Anterior cingulate cortex (tissue), 58 donors: ENCODE measurements at places on chromosomes 11 and 22.

GRCh38 chr11:8312986-8313385 lies 49.3 kb upstream of the LMO1 start:
- DNase-seq, result no peak

GRCh38 chr11:93738647-93739081 lies 2.6 kb downstream of the TAF1D start:
- no peak for DNase-seq

DNA sequence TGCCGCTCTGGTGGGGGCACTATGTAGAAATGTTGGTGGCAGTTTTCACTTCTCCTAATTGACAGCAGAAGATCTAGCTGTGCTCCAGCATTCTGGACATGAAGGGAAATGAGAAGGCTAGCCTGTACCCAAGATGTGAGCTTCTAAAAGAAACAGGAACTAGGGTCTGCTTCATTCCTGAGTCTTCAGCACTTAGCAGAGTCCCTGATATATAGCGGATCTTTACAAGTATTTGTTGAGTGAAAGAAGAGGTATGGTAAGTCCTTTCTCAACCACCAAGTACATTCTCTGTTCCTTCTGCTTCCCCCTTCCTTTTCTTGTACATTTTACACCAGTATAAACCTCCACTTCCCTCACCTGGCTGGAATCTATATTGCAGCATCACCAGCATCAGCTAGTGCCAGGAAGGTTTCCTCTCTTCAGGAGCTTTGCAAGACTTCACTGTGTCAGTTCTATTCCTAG lies 408.3 kb upstream of the CADM1 start:
- no peak for DNase-seq

GRCh38 chr11:103907136-103907535 lies 129.3 kb upstream of the DDI1 start:
- DNase-seq, result no peak

DNA sequence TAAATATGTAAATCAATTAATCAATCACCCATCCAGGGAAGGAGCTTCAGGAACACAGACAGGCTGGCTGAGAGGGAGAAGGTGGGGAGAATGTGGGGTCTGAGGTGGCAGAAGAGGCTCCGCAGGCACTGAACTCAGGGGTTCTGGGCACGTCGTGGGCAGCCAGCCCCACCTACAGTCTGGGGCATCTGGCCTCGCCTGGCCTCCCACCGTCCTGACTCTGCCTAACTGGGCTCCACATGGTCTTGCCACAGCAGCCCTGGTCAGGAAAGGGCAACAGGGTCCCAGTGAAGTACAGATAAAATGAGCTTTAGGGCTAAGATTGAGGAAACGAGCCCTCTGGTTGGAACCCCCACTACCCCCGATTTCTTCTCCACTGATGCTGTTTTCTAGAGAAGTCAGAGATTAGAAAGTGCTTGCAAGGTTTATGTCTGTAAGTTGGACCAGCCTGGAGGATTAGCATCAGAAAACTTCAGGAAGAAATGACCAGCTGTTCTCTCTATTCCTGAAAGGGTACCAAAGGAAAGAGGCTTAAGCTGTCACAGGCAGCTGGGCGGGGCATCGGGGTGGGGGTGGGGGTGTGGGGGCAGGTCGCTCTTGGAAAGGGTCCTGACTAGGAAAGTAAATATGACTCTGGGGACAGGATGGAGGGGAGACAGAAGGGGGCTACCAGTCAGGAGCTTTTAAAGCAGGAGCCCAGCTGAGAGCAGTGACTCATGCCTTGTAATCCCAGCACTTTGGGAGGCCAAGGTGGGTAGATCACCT lies 261.7 kb downstream of the BUD13 start:
- DNase-seq, result no peak

DNA sequence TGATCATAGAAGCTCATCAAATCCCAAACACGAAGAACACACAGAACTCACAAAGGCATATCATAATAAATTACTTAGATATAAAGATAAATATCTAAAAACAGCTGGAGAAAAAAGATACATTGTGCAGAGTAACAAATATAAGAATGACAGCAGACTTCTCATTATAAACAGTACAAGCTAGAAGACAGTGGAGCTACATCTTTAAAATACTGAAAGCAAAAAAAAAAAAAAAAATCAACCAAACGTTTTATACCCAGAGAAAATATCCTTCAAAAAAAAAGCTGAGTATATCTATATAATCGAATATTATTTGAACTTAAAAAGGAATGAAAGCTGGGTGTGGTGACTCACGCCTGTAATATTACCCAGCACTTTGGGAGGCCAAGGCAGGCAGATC lies 90.0 kb downstream of the SBF2 start:
- DNase-seq, result no peak

DNA sequence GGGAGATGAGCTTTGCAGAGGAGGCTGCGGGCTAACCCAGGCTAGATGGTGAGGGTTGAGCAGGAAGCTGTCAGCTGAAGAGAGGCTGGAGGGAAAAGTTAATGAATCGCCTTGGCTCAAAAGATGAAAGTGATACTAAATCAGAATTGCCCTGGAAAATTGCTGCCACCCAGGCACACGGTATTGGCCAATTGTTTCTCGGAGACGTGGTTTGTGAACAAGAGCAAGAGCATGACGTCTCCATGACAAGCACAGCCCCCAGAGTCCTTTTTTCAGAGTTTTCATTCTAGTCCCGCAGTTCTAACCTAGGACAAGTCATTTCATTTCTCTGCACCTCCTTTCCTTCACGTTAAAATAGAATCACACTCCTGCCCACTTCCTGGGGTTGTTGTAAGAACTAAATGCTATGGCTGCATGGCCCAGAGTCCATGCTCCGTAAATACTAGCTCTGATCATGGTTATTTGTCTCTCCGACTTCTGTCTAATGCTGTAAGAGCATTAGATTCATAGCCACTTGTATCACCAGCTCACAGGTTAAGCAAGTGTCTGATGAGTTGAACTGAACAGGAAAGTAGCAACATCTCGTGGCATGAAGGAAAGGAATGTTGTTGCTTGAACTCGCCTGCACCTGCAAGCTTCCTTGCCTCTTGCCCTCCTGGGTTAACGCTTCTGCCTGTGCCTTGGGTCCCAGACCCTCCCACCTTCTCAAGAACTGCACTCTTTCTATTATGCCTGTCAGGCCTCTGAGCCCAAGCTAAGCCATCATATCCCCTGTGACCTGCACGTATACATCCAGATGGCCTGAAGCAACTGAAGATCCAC lies 33.8 kb upstream of the NUP50 start:
- DNase-seq, result no peak

- peak; percentile 32 for DNase-seq
Observed at GRCh38 chr22:26169315-26170111, at the start of gene SEZ6L. Gene SEZ6L (plus strand): TSS chr22:26169462. CDS start chr22:26169670, 208 bp downstream.

GRCh38 chr11:28529540-28530410 lies 421.6 kb downstream of the METTL15 start:
- DNase-seq, result no peak

DNA sequence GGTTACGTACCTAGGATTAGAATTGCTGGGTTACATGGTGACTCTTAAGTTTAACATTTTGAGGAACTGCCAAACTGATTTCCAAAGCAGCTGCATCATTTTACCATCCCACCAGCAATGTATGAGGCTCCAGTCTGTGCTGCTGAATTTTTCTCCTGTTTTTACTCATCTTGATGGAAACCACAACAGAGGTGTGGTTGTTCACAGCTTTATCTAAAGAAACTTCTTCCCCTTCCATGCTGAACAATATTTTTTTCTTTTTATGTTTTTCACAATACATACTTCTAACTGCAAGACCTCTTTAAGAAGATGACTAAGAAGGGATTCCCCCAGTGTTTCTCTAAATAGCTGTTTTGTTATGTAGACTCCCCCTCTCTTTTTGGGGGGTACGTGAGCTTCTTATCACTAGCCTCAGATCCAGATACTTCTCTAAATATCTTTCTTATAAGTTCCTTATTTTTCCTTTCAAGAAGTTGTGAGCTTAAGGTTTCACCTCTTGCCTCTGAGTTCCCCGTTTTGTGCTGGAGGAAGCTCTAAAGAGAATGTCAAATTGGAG lies 24.0 kb downstream of the TCP11L1 start:
- DNase-seq, result no peak

GRCh38 chr22:29454276-29454675 lies 15.9 kb downstream of the RFPL1 start:
- DNase-seq, result peak; percentile 42

DNA sequence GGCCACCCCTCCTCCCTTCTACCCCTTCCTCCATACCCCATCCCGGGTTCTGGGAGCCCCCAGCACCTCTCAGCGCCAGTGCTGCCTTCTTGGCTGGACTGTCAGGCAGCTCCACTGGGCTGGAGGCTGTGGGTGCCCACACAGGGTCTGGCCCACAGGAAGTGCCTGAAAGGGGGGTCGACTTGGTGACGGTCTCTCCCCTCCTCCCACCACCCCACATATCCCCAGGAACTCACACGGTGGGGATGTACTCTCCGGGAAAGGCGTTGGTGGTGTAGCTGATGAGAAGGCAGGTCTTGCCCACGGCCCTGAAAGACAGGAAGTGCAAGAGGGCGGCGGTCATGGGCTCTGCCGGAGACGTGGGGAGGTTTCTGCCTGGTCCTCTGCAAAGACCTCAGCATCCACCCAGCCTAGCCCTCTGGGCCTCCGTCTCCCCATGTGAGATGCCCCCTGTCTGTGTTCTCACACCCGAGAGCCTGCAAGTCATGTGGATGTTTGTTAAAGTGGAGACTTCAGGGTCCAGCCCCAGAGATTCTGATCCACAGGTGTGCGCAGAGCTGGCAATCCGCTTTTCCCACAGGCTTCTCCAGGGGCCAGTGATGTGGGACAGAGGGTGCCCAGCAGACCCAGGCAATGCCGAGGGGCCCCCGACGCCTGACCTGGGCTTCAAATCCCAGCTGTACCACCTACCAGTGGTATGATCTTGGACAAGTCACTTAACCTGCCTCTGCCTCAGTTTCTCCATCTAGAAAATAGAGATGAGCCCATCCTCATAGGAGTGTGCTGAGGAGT lies 2.5 kb downstream of the RAC2 start:
- DNase-seq, result no peak

DNA sequence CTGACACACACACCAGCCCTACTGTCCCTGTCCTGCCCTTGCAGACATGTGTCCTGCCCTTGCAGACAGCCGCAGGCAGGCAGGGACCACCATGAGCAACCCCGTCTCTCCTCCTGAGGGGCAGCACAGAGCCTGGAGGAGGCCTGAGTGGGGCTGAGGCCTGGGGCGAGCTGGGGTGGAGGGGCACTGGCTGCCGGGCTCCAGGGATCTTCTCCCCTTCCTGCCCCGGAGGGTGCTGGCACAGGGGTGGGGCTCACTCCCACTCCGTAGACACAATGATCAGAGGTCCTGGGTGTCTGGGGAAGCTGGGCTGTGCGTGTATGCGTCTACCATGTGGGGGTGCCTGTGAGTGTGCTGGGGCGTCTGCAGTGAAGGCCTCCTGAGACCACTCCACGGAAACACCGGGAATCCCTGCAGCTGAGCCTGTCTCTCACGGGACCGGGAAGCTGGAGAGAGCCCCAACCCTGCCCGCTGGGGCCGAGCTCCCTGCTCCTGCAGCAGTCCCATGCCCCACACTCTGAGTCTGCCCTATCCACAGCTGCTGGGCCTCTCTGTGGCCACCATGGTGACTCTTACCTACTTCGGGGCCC lies 588 bp downstream of the TSPAN32 start:
- no peak for DNase-seq

- no peak for DNase-seq
Observed at GRCh38 chr11:36684840-36685801, 87.1 kb upstream of the RAG2 start.

GRCh38 chr11:10663990-10664389 lies 29.6 kb downstream of the IRAG1 start:
- DNase-seq, result no peak

GRCh38 chr11:111696556-111696955 lies 69.6 kb downstream of the PPP2R1B start:
- no peak for DNase-seq

DNA sequence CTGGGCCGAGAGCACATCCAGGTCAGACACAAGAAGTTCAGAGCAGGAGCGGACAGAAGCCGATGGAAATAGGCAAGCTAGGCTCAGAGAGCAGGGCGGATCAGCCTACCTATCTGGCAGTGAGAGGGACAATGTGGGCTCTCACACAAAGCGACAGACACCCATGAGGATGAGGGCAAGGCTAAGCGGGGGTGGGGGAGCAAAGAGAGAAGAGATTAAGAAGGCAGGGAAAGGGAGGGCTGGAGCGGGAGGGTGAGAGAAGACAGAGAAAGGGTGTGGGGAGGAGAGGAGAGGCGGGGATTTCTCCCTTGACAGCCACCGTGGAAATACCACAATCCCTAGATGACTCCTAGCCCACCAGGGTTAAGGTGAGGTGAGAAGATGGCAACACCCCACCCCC lies 57.9 kb downstream of the BUD13 start:
- no peak for DNase-seq

GRCh38 chr11:616320-617198 lies 809 bp upstream of the IRF7 start:
- no peak for DNase-seq
